NCI-H1092 treated with DMSO at 0.1 percent for 48 hours (cell line): ENCODE measurements at places on chromosomes 2 and 18.

DNA sequence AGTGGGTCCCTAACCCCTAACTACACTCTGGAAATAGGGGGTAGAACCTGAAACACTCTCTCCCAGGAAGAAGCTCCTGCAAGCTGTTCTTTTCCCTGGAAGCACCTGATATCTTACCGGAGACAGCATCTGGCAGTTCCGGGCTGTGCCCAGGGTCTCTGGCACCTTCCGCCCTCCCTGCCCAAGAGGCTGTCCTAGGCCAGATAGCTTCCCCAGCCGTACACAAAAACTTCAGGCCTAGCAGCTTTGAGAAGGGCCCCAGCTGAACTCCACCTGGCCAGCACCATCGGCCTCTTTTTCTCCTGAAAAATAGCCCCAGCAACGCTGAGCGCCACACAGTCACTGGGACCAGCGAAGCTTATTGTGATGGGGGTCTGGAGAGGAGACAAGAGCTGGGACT, 9.7 kb downstream of the OSR1 start:
- DNase-seq, result no peak

- DNase-seq, result peak; percentile 8
Measured at GRCh38 chr2:109448946-109449788, 164.6 kb downstream of the SEPTIN10 start.

DNA sequence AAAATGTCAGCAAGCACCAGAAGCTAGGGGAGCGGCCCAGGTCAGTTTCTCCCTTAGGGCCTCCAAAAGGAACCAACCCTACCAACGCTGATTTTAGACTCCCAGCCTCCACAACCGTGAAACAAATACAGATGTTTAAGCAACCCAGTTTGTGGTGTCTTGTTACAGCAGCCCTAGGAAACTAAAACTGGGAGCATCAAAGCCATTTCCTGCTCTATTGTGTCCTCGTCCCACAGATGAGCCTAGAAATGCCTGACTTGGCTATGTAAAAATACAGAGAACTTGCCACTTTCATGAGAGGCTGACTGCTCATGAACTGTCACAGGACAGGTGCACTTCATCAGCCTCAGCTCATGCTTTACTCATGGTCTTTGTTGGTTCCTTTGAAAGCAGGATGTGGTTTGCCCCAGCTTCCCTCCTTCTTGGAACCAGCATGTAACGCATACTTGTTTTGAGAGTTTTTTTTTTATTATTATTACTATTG, 97.6 kb upstream of the SLC39A10 start:
- no peak for DNase-seq

DNA sequence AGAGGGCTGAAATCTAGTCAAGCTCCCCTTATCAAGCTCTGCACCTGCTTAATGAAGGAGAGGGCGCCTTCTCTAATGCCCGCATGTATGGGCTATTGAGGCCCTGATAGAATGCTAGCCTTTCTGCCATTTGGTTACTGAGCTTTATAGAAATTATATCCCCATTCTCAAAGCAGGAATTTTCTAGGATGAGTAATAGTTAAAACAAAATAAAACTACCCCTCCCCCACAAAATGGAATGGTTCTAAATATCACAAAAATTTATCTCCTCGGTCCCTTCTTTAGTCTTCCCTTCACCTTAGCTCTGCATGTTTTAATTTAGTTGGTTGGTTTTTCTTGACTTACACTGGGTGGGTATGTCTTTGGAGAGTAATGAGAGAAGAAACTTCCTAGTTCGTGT, 37.7 kb downstream of the CD28 start:
- no peak for DNase-seq

DNA sequence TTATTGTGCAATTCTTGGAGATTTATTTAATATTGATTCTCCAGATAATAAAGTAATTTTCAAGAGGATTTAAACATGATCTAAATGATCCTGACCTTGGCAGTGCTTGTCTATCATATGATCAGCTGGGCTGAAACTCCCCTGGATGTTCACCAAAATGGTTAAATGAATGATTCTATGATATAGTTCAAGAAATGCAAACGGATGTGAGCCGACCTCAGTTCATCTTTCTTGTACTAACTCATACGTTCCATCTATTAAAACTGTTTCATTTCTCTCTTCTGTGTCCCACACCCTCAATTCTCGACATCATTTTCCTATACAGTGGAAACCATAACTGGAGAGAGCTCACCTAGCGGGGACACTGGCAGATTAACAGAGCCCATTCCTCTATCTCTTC, 281.7 kb upstream of the CCDC68 start:
- no peak for DNase-seq

DNA sequence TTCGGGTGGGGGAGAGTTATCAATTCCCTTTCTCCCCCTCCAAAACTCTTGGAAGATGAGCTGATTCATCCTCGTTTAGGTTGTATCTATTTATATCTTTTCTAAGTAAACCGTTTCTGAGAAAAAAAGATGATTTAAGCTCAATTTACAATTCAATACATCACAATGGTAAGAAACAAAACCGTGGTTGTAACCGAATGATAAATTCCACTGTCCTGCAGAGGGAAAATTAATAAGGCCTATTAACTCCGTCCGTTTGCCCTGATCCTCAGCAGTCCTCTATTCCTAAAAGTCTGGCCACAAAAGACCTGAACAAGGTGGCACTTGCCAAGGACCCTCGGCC, 286.2 kb downstream of the TCF4 start:
- DNase-seq, result no peak

GRCh38 chr18:55401638-55402191, 186.3 kb downstream of the TCF4 start:
- DNase-seq, result no peak

DNA sequence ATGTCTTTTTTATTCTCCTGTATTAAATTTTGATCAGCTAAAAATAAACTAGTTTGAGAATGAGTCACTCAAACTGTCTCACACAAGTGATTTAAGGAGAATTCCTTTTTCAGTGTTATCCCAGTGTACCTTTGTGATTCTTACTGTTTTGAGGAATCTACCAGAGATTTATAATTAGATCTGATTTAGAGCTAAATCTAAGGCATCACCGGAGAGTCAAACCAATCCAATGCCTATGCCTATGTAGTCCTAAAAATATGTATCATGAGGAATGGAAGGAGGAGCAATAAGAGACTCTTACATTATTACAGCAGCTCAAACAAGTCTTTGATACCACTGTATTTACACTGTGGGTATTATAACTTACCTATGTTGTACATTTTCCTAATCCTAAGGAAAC, 63.4 kb upstream of the CYP20A1 start:
- no peak for DNase-seq

GRCh38 chr2:232393556-232393955, 13.1 kb upstream of the ALPG start:
- DNase-seq, result no peak

- DNase-seq, result no peak
Measured at GRCh38 chr2:168224346-168224745, 23.0 kb downstream of the STK39 start.

GRCh38 chr2:239983004-239983778, 42.0 kb downstream of the NDUFA10 start:
- DNase-seq, result no peak

- no peak for DNase-seq
Measured at GRCh38 chr2:238396663-238397062, 30.1 kb upstream of the ASB1 start.

- no peak for DNase-seq
Measured at GRCh38 chr18:61587865-61588264, 254.6 kb downstream of the CDH20 start.

GRCh38 chr18:36547544-36547943, 250.0 kb downstream of the FHOD3 start:
- DNase-seq, result no peak

- no peak for DNase-seq
Measured at GRCh38 chr2:61420991-61421544, 49.8 kb downstream of the USP34 start.

DNA sequence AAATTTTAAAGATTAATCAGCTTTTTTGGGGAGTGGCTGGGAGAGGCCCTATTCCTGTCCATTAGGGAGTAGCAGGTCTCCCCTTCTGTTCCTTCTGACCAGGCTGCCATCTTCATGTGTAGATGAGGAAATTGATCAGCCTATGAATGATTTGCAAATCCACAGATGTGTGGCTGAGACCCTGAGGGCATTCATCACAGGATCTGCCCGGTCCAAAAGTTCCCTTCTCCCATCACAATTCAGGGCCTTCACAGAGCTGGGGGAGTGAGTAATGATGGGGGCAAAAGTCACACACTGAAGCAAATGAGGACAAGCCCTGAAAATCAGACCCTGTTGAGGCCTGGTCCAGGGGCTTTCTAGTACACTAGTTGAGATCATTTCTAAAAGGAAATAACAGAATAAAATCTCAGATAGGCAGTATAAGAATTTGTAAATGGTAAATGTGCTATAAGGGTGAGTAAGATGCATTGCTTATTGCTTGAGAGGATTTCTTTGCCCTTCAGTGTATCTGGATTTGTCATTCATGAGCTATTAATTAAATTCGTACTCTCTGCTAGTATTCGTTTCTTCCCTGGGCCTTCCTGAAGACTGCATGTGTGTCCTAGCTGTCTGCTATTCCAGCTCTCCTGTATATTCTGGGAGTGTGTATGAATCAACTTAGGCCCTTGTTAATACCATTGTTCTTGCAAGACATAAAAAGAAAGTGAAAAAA, 53.2 kb downstream of the SETBP1 start:
- DNase-seq, result no peak

GRCh38 chr18:63177919-63178821, 141.4 kb downstream of the BCL2 start:
- DNase-seq, result peak; percentile 78

- no peak for DNase-seq
Measured at GRCh38 chr2:189498205-189498604, 56.9 kb downstream of the WDR75 start.

DNA sequence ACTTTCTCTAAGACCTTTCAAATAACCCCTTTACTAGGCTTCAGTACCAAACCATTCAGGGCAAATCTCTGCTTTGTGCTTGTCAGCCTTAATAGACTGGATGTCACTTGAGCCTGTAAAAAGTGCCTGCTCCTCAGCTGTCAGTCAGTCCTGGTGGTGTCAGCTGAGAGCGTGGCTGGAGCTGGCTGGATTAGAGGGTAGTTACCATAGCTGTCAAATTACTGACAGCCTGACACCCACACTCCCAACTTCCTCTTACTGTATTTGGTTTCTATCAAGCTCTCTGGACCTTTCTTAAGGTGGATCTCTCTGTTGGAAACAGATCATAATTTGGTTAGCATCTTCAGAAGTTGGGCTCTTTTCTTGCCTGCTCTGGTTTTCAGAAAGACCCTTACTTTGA, 371.4 kb upstream of the ATP5MC3 start:
- no peak for DNase-seq

DNA sequence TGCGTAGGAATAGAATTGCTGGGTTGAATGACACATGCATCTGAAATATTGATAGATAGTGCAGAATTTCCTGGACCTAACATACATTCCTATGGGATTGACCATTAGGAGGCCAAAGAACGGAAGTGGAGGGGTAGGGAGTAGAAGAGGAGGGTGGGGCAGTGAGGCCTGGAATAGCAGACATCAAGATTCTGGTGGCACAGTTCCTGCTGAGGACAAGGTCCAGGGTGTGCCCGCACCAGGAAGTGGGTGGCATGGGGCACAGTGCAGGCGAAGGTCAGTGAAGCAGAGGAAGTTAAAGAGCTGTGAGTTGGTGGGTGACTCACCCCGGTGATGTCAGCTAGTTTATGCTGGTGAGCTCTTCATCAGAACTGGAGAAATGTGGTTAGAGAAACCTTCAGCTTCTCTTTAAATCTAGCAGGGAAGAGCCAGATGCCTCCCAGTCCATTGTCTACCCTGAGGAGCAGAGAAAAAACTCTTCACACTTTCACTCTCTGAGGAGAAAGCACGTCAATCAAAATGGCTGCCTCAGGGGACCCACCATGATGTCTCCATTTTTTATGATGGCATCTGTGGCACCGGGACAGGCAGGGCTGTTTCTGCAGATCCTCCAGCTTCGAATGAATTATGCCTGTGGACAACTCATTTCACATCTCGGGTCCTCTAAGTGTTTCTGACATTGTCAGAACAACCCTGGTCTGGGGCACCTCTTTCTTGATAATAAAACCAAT, 55.9 kb upstream of the CTLA4 start:
- DNase-seq, result no peak

GRCh38 chr18:5900262-5900661, 4.9 kb upstream of the TMEM200C start:
- DNase-seq, result no peak

DNA sequence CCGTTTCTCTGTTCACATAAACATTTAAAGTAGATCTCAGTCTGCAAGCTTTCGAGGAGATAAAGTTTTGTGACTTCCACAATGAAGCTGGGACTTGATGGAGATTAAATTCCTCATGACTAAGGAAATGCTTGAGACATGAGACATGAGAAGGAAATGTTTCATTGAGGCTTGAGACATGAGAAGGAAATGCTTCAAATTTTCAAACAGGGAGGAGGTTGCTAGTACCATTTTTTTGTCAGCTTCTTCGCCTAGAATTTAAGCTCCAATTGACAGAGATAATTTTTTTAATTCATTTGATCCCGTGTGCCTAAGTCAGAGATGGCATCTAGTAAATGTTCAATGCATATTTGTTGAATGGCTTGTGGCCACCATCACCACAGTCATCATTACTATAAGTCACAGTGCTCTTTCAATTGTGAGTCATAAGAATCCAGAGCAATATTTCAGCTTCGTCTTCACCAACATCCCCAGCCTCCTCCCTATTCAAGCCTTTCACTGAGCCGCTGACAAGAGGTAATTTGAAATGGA, 543 bp upstream of the MARCHF4 start:
- DNase-seq, result no peak

DNA sequence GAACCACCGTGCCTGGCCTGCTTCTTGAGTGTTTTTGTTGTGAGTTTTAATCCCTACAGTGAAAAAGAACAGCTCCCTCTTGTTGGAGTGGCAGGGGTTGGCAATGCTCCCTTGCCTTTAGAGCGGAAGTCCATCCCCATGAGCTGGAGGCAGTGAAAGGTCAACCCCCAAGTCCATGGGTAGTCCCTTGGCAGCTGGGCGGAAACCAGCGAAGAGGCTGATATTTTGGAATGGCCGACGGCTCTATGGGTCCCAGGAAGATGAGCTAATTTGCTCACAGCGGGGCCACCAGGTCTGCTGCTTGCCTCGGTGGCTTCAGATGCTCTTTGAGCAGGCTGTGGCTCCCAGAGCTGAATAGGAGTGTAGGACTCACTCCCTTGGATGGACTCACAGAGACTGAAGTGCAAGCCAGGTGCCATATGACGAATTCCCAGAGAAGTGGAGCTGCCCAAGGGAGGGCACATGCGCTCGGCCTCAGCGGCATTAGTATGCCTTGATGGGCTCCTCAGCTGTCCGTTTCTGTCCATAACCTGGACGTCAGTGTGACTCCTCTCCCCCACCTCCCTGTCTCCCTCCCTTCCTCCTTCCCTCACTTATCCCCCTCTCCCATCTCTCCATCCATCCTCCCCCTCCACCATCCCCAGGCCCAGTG, 25.4 kb upstream of the RHOB start:
- DNase-seq, result no peak

- no peak for DNase-seq
Measured at GRCh38 chr2:134727385-134727784, 8.6 kb upstream of the TMEM163 start.
